ENCODE measurements at places on chromosomes 4 and X.
A peak's percentile ranks its signal among the peaks of the same experiment; 100 is the strongest.

DNA sequence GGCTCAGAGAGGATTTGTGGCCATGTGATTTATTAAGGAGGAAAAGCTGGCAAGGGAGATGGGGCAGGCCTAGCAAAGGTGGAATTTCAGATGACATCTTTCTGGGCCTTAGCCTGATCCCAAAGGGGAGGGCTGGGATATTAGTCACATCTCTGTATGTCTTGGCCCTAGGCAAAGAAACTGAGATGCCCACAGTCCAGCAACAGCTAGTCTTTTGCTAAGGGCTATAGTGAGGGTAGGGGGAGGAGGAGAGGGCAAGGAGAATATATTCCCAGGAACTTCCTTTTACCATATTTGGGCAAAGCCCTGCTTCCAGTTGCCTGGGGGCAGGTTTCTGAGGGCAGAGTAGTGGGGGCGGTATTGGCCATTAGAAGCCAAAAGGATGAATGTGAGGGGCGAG, 209.8 kb upstream of the NR3C2 start:
- H3K36me3 ChIP-seq: no peaks in the 10 kb centered on the region
- no peak overlapping the region for H3K4me3 ChIP-seq
- no peak for DNase-seq

DNA sequence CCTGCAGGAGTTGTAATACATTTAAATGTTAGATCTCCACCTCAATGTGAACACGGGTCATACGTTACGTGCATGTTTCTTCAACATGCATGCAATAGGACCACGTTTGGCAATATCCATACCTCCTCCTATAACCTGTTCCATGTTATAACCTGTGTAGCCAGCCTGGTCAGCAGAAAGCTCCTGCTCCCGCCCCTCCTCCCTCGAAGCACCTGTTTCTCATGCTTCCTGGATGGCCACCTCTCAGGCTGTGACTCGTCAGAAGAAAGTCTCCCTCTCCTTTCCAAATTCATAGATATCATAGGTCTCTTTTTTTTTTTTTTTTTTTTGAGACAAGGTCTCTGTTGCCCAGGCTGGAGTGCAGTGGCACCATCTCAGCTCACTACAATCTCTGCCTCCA, 96.5 kb downstream of the HMX1 start:
- DNase-seq: no peak
- no peaks in the 10 kb centered on the region for H3K36me3 ChIP-seq
- H3K4me3 ChIP-seq: no peak overlapping the region
- no peak overlapping the region for H3K27ac ChIP-seq

- no peaks in the 10 kb centered on the region for H3K36me3 ChIP-seq
- H3K4me3 ChIP-seq: no peak overlapping the region
- H3K27me3 ChIP-seq: no peaks in the 10 kb centered on the region
- no peak overlapping the region for H3K27ac ChIP-seq
- DNase-seq: no peak
- no peaks in the 10 kb centered on the region for H3K4me1 ChIP-seq
Observed at GRCh38 chr4:109389369-109390114, 44.1 kb upstream of the SEC24B start.

DNA sequence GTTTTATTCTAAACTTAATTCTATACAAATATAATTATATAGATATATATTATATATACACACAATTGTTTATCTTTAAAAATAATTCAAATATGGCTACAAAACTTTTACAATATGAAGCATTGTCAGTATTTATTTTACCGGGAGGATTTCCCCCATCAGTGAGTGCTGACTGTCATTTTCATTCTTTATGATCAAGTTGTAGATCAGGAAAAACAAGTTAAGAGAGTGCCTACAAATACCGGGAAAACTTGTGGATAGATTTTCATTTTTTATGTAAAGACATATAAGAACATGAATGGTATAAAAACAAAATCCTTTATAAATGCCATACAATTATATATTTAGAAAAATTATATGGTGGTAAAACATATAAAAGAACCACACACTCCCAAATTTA, 37.8 kb downstream of the CLCN3 start:
- H3K4me1 ChIP-seq: peaks cover 20% of the 10 kb centered on the region
- H3K36me3 ChIP-seq: no peaks in the 10 kb centered on the region
- no peaks in the 10 kb centered on the region for H3K27me3 ChIP-seq

DNA sequence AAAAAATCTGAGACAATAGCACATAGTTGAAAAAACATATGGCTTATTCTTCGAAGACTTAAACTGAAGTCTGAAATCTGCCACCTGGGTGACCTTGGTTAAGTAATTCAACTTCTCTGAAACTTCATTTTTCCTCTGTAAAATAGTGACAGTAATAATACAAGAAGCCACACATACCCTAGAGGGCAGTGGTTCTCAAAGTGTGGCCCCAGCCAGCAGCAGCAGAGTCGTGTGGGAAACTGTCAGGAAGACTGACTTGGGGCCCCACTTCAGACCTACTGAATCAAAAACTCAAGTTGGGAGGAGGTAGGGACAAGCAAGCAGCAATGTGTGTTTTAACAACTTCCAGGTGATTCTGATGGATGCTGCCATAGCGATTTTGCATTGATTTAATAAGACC, 249.9 kb downstream of the HNRNPD start:
- no peak overlapping the region for H3K4me3 ChIP-seq
- peak; percentile 33 for DNase-seq
- H3K4me1 ChIP-seq: no peaks in the 10 kb centered on the region
- H3K27ac ChIP-seq: no peak overlapping the region
- H3K36me3 ChIP-seq: no peaks in the 10 kb centered on the region

- no peaks in the 10 kb centered on the region for H3K4me1 ChIP-seq
- no peaks in the 10 kb centered on the region for H3K36me3 ChIP-seq
- H3K4me3 ChIP-seq: no peak overlapping the region
- no peaks in the 10 kb centered on the region for H3K27me3 ChIP-seq
- no peak overlapping the region for H3K27ac ChIP-seq
- DNase-seq: peak; percentile 10
Observed at GRCh38 chr4:54439831-54440243, 210.7 kb downstream of the PDGFRA start.

DNA sequence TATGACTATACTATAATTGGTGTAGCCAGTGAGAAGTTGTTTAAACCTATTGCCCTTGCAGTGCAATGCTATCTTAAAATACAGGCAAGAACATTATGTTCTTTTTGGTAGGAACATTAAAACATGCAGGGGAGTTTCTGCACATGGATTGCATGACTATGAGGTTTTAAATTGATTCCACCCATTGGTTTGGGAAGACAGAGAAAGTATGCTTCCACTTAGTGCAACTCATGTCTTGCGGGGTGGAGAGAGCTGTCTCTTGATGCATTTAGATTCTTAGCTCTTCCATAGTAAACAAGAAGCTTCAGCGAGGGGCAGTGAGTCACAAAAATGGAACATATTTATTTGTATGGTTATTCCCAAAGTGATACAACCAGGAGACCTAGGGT, 39.5 kb upstream of the RASL11B start:
- H3K27me3 ChIP-seq: no peaks in the 10 kb centered on the region
- no peak overlapping the region for H3K27ac ChIP-seq
- peaks cover 34% of the 10 kb centered on the region for H3K4me1 ChIP-seq
- H3K4me3 ChIP-seq: no peak overlapping the region

GRCh38 chr4:37689353-37690095, 3.3 kb upstream of the RELL1 start:
- H3K27ac ChIP-seq: no peak overlapping the region
- no peaks in the 10 kb centered on the region for H3K27me3 ChIP-seq
- no peak for DNase-seq
- peaks cover 7% of the 10 kb centered on the region for H3K4me1 ChIP-seq

- no peak overlapping the region for H3K27ac ChIP-seq
- H3K4me1 ChIP-seq: no peaks in the 10 kb centered on the region
- H3K27me3 ChIP-seq: no peaks in the 10 kb centered on the region
- H3K36me3 ChIP-seq: no peaks in the 10 kb centered on the region
Observed at GRCh38 chr4:125728568-125728967, 413.8 kb downstream of the FAT4 start.

DNA sequence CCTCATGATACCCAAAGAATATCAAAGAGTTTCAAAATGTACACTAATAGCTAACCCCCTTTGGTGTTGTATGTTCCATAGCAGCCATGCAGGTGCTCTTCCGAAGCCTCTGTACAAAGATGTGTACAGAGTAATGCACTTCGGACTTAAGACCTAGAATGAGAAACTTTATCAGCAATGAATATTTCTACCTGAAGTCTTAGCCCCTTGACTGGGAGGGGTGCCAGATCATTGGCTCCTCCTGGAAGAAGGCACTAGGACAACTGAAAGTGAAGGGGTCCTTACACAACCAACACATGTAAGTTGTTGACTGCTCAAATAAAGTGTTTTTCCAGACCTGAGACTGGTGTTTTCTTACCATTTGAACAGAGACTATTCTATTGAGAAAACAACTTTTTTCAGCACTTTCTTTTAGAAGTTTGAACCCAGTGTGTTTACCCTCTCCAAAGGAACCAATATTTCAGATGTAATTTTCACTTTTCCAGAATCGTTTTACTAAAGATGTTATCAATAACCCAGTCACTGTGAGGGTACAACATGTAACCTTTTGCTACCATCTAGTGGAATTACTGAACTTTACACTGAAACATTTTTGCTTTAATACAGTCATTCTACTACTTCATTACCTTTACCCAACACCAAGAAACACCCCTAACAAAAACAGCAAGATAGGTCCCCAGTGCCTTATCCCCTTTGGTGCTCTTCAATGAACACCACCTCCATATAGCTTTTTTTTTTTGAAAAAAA, 33.3 kb upstream of the PRDX4 start:
- H3K4me3 ChIP-seq: no peak overlapping the region
- no peaks in the 10 kb centered on the region for H3K36me3 ChIP-seq
- DNase-seq: no peak
- H3K27me3 ChIP-seq: no peaks in the 10 kb centered on the region

DNA sequence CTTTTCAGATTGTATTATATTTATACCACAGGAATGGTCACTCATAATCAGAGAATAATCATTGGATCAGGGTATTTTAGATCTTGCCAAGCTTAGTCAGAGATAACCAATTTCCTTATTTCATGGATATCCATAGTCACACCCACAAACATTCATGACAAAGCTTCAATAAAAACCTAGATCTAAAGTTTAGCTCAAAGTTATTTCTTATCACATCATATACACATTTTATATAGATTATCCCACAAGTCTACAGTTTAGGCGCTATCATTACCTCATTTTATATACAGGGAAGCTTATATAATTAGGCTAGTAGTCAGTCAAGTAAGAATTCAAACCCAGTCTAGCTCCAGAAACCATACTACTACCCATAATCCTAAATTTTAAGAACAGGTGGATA, 82.3 kb downstream of the SLC10A7 start:
- no peaks in the 10 kb centered on the region for H3K27me3 ChIP-seq
- no peak for DNase-seq
- no peak overlapping the region for H3K27ac ChIP-seq
- H3K36me3 ChIP-seq: no peaks in the 10 kb centered on the region

GRCh38 chrX:116272861-116273260, 102.3 kb downstream of the AGTR2 start:
- H3K27ac ChIP-seq: peak overlapping the region; percentile 65
- H3K4me1 ChIP-seq: 0 out of 2 replicates have a peak, but pooled peaks cover 2% of the 10 kb centered on the region
- H3K4me3 ChIP-seq: no peak overlapping the region
- no peaks in the 10 kb centered on the region for H3K36me3 ChIP-seq
- DNase-seq: no peak
- no peaks in the 10 kb centered on the region for H3K27me3 ChIP-seq

DNA sequence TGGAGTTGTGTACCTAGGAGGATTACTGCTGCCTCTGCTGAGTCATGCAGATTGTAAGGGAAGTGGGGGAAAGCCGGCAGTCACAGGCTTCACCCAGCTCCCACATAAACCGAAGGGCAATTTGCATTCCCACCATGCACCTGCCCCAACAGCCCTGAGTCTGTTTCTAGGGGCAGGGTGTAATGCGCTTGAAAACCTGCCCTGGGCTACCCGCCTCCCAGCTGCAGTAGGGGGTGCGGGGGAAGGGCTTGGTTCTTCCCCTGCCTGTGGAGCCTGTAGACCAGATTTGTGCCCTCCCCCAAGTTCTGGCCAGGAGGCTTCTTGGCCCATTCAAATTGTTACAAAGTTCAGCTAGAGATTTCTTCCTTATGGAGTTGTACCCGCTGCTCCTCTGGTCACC, 269.2 kb upstream of the DDX53 start:
- no peak overlapping the region for H3K27ac ChIP-seq
- no peak overlapping the region for H3K4me3 ChIP-seq
- H3K4me1 ChIP-seq: no peaks in the 10 kb centered on the region

DNA sequence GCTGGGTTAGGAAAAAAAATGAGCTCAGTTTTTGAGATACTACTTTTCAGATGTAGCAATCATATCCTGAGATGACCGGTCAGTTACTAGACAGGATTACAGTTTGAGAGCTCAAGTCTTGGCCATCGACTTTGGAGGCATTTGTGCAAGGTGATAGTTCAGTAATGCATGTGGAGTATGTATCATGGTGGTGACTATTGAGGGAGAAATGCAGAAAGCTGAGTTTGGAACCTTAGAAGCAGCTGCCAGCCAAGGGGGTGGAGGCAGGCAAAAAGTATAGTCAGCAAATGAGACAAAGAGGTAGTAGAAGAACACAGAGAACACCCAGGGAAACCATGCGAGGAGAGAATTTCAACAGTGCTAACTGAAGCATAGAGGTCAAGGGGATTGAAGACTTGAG, 48.7 kb upstream of the SLC4A4 start:
- no peak overlapping the region for H3K27ac ChIP-seq
- H3K4me3 ChIP-seq: no peak overlapping the region
- H3K36me3 ChIP-seq: no peaks in the 10 kb centered on the region
- no peaks in the 10 kb centered on the region for H3K4me1 ChIP-seq
- H3K27me3 ChIP-seq: no peaks in the 10 kb centered on the region

DNA sequence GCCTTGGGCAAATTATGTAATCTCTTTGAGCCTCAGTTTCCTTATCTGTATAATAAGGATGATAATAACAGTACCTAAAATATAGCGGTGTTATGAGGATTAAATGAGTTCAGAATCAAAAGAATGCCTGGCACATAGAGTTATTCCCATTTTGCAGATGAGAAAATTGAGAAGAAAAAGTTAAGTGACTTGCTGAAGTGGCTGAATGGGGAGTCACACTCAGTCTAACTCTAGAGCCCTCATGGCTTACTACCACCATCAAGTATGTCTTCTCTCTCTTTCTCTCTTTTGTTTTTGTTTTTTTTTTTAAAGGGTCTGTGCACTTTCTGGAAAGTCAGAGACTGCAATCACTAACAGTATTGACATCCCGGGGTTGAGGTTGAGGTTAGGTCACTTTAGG, 615 bp downstream of the CACNA1F start:
- no peak overlapping the region for H3K27ac ChIP-seq
- H3K4me3 ChIP-seq: no peak overlapping the region
- DNase-seq: no peak
- H3K36me3 ChIP-seq: no peaks in the 10 kb centered on the region

DNA sequence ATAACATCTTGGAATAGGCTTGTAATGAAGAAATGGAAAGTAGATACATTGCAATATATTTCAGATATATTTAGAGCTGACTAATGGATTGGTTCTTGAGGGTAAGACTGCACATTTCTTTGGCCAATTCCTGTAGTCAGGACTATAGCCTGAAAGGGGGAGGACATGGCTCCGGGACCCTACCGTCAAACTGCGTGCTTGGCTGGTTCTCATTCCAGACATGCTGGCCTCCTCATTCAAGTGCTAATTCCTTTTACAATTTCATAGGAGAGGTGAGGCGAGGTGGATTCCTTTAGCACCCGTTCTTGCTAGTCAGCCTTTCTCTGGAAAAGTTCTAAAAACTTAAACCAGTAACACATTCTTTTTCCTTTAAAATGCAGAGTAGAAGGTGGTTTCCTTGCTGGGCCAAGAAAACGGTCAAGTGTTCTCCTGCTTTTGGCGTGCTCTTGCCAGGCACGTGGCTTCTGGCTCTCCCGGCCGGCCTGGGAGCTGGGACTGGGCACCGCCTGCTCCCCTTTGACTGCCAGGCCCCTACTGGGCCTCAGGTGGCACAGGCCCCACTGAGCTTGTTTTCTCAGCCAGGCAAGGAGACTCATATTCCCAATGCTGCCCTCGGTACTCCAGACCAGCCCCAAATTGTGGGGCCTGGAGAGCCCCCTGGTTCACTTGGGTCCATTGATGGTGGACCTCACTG, 167.2 kb downstream of the STK32B start:
- no peaks in the 10 kb centered on the region for H3K36me3 ChIP-seq
- H3K4me3 ChIP-seq: no peak overlapping the region
- no peaks in the 10 kb centered on the region for H3K27me3 ChIP-seq
- no peak overlapping the region for H3K27ac ChIP-seq
